ENCODE measurements at places on chromosomes 7 and 10.

DNA sequence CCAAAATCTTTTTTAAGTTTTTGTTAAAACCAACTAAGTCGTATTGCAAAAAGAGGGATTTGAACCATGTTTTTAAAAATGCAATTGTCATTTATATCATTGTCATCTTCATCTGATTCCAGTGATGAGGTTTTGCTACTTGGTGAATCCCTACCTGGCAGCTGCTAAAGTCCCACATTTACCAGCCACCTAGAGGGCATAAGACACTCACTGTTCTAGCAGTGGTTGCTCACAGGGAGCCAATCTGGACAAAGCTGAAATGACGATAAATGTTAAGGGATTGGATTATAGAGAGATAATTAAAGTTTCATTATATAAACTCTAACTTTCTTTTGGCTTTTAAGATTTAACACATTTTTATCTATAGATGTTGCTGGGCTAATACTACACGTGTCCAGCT is 18.7 kb downstream of the KIFBP start:
- DNase-seq = no peak

DNA sequence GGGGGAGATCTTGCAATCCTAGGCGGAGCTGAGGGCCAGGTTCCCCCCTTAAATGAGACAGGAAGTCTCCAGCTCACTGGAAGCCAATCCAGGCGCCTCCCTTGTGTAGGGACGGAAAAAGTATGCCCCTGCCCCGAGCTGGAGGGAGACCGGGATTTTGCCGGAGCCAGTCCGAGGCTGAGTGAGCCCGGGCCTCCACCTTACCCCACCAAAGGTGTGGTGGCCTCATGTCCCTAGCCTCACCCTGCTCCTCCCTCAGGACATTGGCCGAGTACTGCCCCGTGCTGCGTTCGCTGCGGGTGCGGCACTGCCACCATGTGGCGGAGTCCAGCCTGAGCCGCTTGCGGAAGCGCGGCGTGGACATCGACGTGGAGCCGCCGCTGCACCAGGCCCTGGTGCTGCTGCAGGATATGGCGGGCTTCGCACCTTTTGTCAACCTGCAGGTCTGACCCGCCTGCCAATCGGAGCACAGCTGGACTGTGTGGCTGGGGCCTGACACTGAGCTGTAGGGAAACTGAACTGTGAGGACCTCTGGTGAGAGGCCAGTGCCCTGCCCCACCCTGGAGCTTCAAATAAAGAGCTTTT is 2.0 kb downstream of the FBXL15 start:
- DNase-seq = no peak

DNA sequence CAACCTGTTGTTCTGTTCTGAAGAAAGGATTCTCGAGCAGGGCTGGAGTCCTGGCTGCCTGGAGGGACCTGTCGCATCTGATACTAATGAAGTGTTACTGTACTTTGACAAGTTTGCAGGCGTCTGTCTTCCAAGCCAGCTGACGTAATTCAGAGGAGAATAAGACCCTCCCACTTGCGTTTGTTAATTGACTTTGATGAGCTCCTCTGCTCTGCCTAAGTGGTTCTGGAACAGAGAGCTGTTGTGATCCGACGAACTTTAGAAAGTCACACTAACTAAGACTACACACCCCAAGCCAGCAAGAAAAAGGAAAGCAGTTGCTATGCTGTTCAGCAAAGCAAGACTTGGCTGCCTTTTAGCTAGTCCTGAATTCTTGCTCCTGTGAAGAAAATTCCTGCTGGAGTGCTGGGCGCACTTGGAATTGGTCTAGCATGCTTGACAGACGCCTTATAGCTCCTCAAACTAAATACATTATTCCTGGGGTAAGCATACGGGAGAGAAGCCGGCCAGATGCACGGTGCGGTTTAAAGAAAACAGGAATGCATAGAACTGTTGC is 200.3 kb downstream of the CACNB2 start:
- DNase-seq = no peak

DNA sequence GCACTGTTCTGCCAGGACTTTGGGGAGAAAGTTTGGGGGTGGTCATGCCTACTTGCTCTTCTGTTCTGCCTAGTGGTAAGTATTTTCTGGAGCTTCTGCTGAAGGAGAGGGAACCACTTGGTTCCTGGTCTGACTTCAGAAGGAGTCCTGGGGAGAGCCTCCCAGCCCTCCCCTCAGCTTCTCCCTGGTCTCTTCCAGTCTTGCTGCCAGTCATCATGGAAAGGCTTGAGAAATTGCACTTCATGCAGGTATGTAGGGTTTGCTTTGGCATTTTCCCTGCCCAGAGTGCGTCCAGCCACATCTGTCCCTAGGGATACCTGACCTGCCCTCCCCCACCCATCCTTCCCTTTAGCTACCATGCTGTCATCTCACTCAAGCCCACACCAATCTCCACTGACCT is 11.1 kb upstream of the WBP1L start:
- no peak for DNase-seq

GRCh38 chr7:127792528-127793342 is 140.7 kb downstream of the SND1 start:
- no peak for DNase-seq

DNA sequence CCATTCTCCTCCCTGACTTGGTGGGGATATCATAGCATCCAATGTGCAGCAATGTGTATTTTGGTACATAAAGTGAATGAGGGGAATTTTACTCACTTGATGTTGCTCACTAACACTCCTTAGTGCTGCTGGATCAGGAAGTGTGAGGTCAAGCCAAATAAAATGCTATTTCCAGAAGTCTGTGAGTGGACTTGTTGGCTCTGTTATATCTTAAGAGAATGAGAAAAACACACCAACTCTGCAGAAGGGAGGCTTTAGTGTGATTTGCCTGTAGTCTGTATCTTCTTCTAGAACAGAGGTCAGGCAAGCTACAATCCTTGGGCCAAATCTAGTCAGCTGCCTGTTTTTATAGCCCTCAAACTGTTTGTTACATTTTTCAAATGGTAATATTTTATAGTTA is 154.3 kb downstream of the POLR1F start:
- DNase-seq = no peak
